Left lobe of liver (tissue), 2 donors: ENCODE measurements at places on chromosomes 4 and X.
A peak's percentile ranks its signal among the peaks of the same experiment; 100 is the strongest.

- no peak for DNase-seq
These were observed 310.9 kb downstream of the MID1IP1 start for GRCh38 chrX:39112143-39112542.

GRCh38 chr4:122814426-122814825 lies 12.2 kb upstream of the FGF2 start:
- no peak for DNase-seq

DNA sequence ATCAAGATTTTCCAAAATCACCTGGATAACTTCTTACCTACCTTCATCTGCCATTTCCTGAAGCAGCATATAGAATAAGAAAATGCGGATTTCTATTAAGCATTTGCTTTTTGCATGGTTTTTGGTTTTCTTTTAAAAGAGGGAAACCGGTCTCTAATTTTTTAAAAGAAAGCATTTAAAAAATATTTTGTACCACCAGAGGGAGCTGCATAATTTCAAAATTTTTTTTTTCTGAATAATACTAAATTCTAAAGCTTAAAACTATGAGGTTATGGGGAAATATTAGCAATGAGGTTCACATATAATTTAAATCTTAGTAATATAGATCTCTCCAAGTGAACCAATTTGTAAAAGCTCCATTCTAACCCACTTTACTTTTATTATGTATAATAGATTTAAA lies 137.7 kb upstream of the TENT5D start:
- no peak for DNase-seq

DNA sequence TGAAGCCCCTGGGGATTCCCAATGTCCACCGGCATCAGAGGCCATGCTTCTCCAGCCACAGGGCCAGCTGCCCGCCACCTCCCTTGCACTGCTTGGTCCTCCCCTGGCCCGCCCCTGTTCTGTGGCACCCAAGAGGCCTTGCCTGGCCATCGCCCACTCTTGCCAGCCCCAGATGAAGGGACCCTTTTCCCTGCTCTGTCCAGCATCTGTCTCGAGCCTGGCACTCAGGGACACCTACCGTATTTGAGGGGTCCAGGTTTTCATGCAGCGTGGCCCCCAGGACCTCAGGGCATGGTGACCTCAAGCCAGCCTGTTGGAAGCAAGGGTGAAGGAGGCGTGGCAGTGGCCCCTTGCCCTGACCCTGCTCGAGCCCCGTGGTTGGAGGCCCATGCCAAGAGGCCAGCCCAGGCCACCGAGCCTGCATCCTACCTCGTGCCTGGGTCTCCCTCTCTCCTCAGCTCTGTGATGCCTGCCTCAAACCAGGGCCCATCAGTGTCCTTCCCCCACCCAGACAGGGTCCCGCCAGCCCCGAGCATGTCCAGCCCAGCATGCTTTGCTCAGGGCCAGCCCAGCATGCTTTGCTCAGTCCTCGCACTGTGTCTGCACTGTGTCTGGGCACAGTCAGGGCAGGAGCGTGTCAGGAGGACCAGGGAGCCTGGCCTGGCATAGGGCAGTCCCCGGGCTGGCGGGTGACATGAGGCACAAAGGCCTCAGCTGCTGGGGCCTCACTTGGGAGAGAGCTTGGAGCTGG lies 14.3 kb upstream of the FGFR3 start:
- no peak for DNase-seq

DNA sequence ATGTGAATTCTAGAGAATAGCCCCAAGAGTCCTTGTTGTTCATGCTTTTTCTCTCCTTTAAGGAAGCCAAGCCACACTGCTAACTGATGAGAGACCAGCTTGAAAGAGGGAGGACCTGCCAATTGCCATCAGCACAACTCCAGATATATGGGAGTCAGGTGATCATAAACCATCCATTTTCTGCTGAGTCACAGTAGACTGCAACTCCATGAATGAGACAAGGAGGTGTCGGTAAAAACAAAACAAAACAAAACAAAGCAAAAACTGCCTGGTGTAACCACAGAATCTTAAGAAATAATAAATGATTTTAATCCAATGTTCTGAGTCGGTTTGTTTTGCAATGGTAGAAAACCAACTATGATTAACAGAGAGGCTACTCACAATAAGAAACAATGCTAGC lies 837.3 kb downstream of the PCDH7 start:
- no peak for DNase-seq

DNA sequence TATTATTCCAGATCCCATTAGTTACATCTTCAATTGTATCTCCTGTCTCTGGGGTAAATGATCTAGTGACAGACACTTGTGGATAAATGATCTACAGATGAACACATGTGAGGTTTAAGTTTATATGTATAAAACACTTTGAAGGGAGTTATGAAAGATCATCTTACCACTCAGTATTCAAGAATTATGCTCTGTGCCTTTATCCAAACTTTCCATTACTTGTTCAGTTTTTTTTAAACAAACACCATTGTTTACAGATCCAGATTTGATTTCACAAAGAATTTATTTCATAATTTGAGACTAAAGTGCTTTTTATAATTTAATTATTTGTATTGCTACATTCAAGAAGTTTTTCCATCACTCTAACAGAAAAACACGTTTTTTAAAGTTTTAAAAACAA lies 142.5 kb downstream of the HHIP start:
- DNase-seq: no peak

DNA sequence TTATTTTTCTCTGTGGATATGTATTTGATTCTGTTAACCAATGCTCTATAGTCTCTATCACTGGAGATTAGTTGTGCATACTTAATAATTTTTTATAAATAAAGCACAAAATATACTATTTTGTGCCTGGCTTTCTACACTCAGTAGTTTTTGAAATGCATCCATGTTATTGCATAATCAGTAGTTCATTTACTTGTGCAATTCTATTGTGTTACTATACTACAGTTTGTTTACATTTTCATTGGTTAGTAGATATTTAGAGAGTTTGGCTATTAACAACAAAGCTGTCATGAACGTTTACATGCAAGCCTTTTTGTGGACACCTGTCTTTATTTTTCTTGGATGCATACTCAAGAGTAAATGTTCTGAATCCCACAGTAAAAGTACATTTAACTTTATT lies 265.0 kb upstream of the FAT4 start:
- DNase-seq: no peak

- DNase-seq: no peak
These were observed 76.5 kb downstream of the PSAPL1 start for GRCh38 chr4:7358100-7358735.

DNA sequence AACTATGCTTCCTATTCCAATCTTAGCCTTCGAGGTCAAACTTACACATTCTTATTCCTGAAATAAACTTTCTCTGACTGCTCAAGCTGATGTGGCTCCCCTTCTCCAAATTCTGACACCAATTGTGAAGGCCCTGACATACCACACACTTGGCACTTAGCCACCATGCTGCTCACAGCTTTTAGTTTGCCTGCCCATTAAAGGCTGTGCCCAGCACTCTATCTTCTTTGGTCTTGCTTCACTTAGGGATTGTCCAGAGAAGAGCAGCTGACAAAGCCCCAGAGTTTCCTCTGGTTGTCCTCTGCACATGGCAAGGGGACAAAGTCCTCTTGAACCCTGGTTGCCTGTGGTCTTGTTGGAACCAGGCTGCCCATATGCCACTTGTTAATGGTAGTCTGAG lies 126.1 kb downstream of the ARHGEF9 start:
- DNase-seq: no peak

GRCh38 chr4:2735869-2736268 lies 20.3 kb downstream of the TNIP2 start:
- DNase-seq: no peak

- no peak for DNase-seq
These were observed 23.8 kb upstream of the PLK4 start for GRCh38 chr4:127856813-127857447.

GRCh38 chrX:2928583-2929434 lies at the start of gene ARSD:
Gene ARSD (minus strand): TSS chrX:2929339. CDS start chrX:2929275, 64 bp downstream.
- DNase-seq: peak; percentile 90

DNA sequence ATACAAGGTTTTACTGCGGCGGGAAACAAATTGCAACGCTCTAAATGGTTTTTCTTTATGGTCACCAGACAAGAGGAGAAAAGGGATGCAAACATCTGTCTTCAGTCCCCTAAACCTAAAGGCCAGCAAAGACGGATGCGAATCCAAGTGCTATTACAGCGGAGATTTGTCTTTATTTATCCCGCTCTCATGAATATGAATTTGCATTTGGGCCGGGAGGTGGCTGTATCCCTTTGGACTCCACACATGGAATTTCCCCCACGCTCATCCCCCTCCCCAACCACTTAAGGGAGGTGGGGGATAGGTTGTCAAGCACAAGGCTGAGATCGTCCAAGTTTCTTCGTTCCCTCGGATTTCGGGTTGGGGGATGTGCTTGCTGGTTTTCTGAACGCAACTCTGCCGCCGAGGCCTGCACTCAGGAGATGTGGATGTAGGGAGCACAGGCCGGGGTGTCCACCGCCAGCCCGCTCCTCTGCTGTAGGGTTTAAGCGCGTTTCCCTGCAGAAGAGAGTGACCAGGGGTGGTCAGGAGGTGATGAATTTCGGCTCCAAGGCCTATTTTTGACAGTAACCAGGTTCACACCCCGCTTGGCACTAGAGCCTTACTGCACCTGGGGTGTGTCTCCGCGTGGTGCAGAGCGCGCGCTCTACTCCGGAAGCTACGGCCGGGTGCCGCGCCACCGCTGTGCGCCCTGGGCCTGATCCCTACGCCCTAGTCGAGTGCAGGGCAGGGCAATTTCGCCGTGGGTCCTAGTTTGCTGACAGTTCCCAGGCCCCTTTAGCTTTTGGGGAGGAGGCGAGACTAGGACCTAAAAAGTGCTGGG lies 2.3 kb upstream of the PHOX2B start:
- DNase-seq: no peak

DNA sequence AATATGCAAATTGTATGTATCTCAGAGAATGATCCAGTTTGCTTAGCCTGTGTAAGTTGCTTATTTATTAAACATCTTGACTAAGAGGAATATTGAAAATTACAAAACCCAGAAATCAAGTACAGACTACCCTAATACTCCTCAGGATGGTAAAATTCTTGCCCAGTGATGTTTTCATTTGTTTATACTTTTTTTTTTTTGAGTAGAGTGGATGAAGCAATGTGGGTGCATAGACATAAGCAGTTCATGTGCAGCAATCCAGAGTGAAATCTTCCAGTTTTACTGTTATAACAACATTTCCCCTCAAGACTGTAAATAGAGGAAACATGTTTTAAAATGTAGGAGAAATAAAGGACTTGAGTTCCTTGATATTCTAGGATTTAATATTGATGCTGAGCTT lies 4.7 kb downstream of the GLRB start:
- no peak for DNase-seq

GRCh38 chr4:97593248-97593647 lies 550.0 kb downstream of the STPG2 start:
- no peak for DNase-seq

- DNase-seq: no peak
These were observed 262.1 kb downstream of the NKX6-1 start for GRCh38 chr4:84237008-84237407.

- no peak for DNase-seq
These were observed 50.8 kb downstream of the DTHD1 start for GRCh38 chr4:36332023-36332781.

- peak; percentile 50 for DNase-seq
These were observed 81.7 kb downstream of the ZC4H2 start for GRCh38 chrX:64894454-64895038.

DNA sequence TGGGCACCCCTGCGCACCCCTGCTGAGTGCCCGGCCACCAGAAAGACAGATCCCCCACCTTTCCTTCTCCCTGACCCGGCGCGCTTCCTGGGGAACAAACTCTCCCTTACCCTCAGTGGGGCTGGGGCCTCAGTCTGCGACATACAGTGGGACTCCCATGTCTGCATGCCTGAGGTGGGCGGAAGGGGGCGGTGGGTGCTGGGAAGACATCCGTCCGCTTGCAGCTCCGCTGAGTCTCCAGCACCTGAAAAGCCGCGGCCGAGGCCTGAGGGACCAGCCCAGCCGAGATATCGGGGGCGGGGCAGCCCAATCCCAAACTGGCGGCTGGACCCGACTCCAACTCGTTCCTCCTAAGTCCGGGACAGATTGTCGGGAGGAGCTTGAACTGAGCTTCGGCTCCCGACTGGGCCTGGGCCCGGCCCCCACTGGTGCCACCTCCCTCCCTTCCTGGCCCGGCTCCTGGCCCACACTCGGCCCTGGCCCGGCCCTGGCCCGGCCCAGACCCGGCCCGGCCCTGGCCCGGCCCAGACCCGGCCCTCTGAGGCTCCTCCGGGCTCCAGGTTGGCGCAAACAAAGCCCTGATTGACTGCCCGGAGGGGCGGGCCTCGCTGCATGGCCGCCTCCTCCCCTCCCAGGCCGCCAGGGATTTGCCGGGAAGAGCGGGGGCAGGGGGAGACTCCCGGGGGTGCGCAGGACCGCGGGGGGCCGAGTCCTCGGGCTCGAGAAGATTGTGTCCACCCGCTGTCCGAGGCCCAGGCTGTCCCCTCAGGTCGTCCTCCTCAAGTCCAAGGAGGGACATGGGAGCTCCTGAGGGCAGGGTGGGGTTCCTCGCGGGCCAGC lies 877 bp upstream of the SLC16A2 start:
- peak; percentile 86 for DNase-seq

DNA sequence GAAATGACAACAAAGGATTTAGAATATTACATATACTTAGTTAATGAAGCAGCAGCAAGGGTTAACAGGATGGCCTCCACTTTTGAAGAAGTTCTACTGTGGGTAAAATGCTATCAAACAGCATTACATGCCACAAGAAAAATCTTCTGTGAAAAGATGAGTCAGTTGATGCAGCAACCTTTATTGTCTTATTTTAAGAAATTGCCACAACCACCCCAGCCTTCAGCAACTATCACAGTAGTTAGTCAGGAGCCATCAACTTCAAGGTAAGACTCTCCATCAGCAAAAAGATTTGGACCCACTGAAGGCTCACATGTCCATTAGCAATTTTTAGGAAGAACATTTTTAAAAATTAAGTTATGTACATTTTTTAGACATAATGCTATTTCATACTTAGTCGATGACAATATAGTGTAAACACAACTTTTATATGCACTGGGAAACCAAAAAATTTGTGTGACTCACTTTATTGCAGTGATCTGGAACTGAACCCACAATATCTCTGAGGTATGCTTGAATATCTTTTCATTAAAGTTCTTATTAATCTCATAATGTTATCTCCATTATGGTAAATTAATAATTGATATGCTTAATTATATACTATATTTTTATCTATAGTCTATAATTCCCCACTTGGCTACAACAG lies 81.2 kb downstream of the SPCS3 start:
- DNase-seq: no peak

DNA sequence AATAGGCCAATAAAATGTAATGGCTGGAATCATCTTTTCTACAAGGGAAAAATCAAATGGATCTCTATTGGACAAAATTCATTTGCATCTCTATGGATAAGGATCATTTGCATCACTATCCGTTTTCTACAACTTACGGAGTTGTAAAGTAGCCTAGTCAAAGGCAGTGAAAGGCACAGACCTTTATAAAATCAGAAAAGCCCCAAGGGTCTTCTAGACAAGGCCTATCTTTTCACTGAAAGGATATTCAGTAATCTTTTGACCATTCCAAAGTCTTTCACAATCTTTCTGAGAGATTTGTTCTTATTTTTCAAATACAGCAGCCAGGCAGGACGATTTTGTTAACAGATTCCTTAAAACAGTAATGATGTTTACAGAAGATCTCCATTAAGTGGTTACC lies 119.5 kb upstream of the JADE1 start:
- DNase-seq: no peak
